ENCODE measurements at places on chromosomes 4 and X.
A peak's percentile ranks its signal among the peaks of the same experiment; 100 is the strongest.

GRCh38 chrX:129830494-129830893 lies 13.2 kb downstream of the ZDHHC9 start:
- DNase-seq = no peak

GRCh38 chr4:8188743-8189550 lies 10.1 kb upstream of the SH3TC1 start:
- no peak for DNase-seq

DNA sequence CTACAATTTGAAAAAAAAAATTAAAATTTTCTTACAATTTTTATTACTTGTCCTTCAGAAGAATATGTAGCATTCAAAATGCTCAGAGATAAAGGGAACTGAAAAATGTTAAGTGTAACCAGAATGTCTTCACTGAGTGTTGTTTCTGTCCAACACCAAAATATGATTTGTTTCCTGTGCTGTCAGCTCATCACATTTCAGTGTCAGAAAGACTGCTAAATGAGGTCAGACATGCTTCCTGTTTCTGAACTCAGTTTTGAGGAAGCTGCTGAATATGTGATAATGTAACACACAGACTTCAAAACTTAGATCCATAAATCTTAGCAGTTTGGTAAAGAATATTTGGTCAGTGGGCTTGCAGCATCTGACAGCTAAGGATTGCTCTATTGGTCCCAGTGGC lies 1849.7 kb downstream of the PCDH7 start:
- DNase-seq = no peak

DNA sequence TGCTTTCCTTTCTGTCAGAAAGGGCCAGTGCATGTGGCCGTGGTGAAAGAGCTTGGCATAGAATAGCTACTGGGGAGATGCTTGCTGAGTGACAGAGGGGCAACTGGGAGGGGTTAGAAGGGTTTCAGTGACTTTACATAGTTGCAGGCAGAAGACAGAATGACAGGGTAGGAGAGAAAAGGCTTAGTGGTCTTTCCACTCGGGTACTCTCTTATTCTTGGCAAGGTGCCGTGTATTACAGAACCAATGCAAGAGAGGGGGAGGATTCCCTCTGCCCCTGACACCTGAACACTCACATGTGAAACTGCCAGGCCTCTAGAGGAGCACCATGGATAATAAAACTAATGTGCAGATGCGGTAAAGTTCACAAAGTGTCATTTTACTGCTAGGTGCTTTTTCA lies 228.2 kb downstream of the MGST2 start:
- no peak for DNase-seq

DNA sequence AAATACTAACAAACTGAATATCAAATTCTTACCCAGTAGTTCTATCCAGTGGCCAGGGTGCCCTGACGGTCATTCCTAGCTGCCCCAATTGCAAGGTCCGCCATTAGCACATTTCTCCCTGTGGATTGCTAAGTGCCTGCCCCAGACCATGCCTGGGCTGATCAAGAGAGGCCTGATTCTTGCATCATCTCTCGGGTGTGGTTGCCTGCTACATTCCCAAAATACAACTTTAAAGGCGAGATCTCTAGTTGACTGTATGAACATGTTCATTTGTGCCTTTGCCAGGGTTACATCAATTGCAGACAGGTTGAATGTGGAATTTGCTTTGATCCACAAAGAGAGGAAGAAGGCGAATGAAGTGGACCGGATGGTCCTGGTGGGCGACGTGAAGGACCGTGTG lies 28.0 kb downstream of the PRPS2 start:
- DNase-seq = no peak

GRCh38 chr4:85610450-85610849 lies 135.5 kb downstream of the ARHGAP24 start:
- DNase-seq = no peak

DNA sequence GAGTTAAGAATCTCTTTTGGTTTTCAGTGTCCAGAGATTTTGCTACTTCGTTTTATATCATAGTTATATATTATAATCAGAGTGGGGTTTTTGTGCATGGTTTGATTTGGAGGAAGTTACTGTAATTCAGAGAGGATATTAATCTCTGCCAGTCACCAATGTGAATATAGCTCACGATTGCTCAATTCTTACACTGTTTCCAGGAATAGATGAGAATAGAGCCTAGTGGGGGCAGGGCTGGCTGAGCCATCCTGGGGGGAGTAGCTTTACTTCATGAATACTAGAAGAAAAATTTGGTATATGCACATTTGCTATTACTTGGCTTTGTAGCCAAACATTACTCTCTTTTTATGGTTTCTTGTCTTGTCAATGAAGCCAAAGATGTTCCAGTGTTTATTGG lies 60.9 kb upstream of the TRPC3 start:
- DNase-seq = no peak

GRCh38 chr4:54497947-54498346 lies 159.8 kb upstream of the KIT start:
- DNase-seq = no peak

DNA sequence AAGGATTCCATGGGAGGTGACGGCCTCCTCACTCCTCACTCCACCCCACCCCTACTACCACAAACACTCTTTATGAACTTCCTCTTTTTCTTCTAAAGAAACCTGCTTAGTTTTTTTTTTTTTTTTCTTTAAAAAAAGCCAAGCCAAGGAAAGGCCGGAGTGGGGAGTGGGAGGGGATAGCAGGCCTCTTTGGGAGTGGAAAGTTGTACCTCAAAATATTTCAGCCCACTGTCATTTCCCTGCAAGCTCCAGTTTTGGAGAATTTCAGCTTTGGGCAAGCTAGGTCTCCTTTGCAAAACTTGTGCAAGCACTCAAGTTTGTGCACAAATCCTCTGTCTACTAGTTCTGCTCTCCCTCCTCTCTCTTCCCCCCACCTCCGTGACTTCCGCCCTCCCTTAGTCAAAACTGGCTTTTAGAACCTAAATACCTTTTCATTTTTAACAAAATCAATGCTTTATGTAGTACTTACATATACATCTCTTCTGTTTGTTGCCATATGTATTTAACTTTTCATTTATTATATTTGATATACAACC lies 512 bp upstream of the ANTXR2 start:
- no peak for DNase-seq

DNA sequence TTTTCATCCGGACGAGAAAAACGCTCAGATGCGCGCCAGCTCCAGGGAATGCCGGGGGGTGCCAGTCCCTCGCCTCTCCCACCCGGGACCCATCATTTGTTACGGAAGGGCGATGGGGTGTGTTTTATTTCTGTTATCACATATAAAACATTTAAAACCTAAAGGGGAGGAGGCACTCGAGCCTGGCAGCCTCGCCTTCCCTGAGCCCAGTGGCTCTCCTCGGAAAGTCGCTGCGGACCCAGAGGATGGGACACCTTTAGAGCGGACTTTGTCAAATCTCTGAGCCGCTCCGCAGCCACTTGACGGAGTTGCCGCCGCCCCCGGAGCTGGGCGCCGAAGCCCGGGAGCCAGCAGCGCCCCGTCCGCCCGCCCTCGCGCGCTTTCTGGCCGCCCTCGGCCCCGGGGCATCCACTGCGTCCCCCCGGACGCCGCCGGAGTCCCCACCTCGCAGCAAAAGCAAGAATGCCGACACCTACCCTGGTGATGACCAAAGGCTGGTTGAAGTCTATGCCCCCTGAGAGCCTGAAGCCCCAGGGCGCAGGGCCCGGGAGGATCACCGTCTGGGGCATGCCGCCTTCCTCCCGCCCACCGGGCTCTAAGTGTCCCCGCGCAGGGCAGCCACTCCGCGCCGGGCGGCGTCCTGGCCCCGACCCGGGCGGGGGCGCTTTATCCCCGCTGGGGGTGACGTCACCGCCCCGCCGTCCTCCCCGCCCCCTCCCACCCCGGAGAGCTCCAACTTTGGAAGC lies at the start of gene PDLIM3:
PDLIM3 (minus strand) TSS at position 642 of the 746 bp plus-strand sequence; CDS start at position 569, 73 bp downstream.
- peak; percentile 31 for DNase-seq

DNA sequence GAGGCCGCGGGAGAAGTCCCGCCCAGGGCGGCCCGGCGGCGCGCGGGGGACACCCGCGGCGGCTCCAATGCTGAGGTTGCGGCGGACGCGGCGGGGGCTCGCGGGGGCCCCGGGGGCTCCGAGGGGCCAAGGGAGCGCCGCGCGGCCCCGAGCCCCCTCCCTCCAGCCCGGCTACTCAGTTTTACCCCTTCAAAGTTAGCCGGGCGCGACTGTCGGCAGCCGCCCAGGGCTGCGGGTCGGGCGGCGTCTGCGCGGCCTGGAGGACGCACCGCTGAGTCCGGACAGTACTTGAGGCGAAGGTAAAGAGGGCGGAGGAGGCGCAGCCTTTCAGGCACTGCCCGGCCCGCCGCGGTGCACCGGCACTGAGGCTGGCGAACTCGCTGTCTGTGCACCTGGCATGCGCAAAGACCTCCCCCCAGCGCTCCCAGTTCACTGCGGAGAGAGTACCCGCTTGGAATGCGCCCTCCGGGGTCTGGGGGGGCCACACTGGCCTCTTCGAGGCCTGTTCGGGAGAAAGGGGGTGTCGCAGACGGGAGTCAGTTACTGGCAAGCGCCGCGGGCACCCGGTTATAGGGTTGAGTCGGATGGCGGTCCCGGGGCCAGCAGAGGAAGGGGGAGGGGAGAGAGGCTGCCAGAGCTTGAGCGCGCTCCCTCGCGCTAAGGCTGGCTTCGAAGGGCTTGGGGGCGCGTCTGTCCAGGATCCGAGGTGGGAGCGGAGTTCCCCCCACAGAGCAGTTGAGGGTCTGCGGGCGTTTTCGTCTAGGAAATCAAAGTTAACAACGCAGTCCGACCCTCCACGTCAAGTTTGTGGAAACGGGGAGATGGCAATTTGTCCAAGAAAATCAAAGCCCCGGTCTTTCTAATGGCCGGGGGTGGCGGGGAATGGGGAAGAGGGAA lies 1.1 kb downstream of the PCDH19 start:
- DNase-seq = no peak

GRCh38 chrX:14295426-14295825 lies 233.9 kb upstream of the GLRA2 start:
- DNase-seq = no peak

GRCh38 chrX:78753571-78753970 lies 6.1 kb downstream of the LPAR4 start:
- DNase-seq = no peak

DNA sequence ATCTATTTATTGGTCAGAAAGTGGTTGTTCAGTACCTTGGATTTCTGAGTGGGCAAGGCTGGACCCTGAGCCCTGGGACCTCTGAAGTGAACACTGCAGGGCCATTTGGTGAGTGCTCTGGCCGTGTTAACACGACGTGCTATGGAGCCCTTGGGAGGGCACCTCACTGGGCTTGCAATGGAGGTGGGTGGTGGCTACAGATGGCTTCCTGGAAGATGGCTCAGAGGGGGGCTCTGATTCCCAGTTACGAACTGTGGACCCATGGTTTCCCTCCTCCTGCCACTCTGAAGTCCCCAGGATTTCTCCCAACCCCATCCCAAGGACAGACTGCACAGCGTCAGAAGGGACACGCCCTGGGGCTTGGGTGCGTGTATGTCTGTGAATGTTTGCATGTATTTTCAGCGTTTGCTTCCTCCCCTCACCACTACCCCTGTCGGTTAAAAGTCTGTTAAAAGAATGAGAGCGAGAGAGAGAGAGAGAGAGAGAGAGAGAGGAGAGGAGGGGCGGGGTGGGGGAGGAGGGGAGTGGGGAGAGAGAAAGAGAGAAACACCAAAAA lies 3.7 kb upstream of the RHOH start:
- DNase-seq = no peak

DNA sequence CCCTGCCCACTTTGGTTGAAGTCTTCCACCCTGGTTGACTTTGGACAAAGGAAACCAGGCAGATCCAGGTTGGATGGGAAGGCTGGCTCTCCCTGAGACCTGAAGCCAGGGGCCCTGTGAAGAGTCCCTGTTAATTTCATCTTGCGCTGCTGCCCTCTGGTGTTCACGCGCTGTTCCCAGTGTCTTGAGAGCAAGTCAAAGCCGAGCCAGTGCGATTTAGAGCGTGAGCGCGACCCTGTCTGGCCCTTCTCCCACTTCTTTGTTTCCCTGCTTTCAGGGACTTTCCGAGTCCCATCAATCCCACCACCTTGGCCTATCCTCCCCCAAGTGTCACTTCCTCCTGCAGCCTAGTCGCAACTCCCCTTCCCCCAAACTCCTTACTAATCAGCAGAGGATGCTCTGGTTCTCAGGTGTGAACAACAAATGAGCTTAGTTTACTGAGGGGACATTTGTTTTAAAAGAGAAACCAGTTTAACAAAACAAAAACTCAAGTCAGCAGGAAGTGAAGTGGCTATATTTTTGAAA lies 25.8 kb upstream of the CHRNA9 start:
- DNase-seq = no peak

GRCh38 chrX:79444694-79445210 lies 77.6 kb upstream of the ITM2A start:
- DNase-seq = no peak

- DNase-seq = no peak
Measured at GRCh38 chrX:105822138-105823091, at the start of gene NRK. Gene NRK, plus strand, starts transcription at chrX:105822539. Its CDS starts 307 bp downstream, at chrX:105822846.

GRCh38 chr4:3013839-3014350 lies 50.5 kb downstream of the GRK4 start:
- peak; percentile 32 for DNase-seq

DNA sequence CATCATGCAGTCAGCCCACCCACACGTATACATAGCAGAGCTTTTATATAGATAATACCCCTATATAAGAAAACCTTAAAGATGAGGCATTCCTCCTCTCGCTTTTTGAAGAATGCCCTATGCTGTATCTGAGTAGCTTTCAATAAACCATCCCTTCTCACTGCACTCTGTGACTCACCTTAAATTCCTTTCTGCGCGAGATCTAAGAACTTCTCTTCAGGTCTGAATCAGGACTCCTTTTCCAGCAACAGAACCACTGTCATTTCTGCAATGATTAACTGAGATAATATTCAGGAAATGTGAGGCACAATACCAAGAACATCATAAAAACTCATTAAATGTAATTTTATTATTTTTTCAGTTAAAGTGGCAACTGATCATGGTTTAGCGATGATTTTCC lies 76.4 kb upstream of the DCLK2 start:
- DNase-seq = no peak

DNA sequence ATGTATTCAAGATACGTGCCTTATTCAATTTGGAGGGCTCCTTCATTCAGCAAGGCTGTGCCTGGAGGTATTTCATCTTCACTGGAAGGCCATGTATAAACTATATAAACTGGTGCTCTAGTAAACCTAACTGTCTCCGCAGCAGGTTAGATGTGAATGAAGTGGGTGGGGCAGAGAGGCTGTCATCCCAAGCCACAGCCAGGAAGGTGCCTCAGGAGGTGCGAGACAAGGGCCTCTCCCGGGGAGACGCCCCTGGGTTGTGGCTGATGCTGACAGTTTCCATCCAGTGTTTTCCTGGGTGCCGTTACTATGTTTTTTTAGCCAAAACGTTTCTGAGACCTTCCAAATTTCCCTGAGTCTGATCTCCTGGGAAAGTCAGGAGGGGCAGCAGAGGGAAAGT lies 221.5 kb upstream of the RPL34 start:
- no peak for DNase-seq

- no peak for DNase-seq
Measured at GRCh38 chr4:48602222-48602621, 112.2 kb downstream of the ZAR1 start.

DNA sequence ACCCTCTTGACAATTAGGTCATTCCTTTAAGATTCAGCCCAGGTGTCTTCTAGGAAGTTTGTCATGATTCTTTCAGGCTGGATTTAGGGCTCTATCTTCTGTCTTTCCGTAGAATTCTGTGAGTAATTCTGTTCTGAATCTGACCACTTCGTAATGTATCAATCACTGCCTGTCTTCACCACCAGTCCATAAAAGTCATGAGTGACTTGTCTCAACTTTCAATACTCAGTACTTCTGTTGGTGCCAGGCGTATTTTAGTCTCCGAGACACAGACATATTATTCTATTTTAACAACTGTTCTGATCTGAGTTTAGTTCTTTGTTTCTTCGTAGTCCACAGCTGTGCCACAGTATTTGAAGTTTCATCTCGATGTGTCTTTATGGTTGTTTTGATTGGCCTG lies 310.7 kb downstream of the PPARGC1A start:
- DNase-seq = no peak

- no peak for DNase-seq
Measured at GRCh38 chrX:35819241-35819640, 21.1 kb downstream of the MAGEB16 start.
